ENCODE measurements at places on chromosomes 2 and 18.

- DNase-seq: no peak
Observed at GRCh38 chr2:66121946-66122345, 313.0 kb upstream of the MEIS1 start.

GRCh38 chr2:153668923-153669322, 190.4 kb upstream of the RPRM start:
- no peak for DNase-seq

DNA sequence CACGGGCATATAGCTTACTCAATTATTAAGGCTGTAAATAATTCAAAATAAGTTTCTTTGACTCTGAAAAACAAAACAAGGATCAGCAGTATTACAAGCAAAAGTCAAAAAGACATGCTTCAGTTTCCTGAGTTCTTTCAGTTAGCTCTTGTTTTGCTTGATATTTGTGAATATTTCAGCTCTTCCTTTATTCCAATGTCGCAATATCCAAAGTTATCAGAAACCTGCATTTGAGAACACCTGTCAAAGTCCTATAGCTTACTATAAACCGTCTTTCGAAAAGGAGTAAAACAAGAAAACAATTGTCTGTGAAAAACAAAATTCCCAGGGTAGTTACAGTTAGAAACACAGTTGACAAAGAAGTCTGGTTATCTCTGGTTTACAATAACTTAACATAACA, 14.7 kb downstream of the CYP27A1 start:
- no peak for DNase-seq

DNA sequence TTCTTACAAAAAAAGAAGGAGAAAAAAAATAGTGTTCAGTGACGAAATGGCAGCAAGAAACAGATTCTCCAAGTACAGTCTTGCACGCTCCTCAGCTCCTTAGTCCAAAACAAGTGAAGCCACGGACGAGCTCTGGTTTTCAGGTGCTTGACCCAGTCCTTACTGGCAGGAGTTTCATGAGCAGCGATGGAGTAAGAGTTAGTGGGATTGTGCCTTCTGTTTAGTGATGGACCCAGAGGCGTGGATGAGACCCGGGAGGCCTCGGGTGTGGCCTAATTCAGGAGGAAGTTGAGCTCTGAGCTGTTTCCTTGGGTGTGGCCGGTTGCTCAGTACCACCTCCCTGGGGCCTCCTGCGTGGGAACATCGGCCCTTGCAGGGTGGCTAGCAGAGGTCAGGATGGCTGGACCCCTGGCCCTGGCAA, 52.0 kb downstream of the KIF5C start:
- DNase-seq: peak; percentile 35

GRCh38 chr18:36567800-36568199, 261.0 kb downstream of the TPGS2 start:
- DNase-seq: no peak

DNA sequence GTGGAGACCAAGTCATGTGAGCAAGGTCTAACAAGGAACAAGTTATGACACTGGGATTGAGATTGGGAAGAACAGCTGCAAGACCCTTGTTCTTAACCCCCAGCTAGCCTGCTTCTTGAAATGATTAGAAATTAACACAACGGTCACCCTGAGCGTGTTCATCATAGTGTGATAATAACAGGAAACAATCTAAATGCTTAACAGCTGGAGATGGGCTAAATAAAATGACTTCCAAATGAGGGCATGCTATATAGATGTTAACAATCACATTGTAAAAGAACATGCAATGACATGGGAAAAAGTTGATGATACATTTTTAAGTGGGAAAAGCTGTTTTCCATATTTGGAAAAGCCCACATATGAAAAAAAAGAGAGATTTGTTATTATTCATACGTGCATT, 47.6 kb downstream of the RPL37A start:
- DNase-seq: no peak

- DNase-seq: no peak
Observed at GRCh38 chr18:63237881-63238692, 81.5 kb downstream of the BCL2 start.
